Airway epithelial cell (primary cell): ENCODE measurements at places on chromosomes 3 and 15. TPM values are rescaled to one million over a fixed set of nuclear protein-coding genes. Genes with fewer than 3 reads are reported as not detected.

ST8SIA2 gene
- total RNA-seq: not detected in 2 replicates

CD200R1 gene
- total RNA-seq: not detected in 2 replicates

LRTM1 gene
- total RNA-seq: not detected in 2 replicates

CCRL2 gene
- not detected in 2 replicates for total RNA-seq

RAD51 gene
- total RNA-seq: 10.8 and 13.8 TPM in 2 replicates

MOBP gene
- total RNA-seq: not detected in 2 replicates

LARP6 gene
- total RNA-seq: 6.0 and 12.5 TPM in 2 replicates

IL17RB gene
- total RNA-seq: 0.07 TPM in 1 of 2 replicates, not detected in the other

SIDT1 gene
- total RNA-seq: 1.4 and 3.7 TPM in 2 replicates

MGLL gene
- total RNA-seq: 39.0 and 44.1 TPM in 2 replicates

CLRN1 gene
- not detected in 2 replicates for total RNA-seq

GRK7 gene
- total RNA-seq: 0.07 TPM in 1 of 2 replicates, not detected in the other

ASB14 gene
- total RNA-seq: not detected in 2 replicates

EPHB3 gene
- 12.3 and 23.4 TPM in 2 replicates for total RNA-seq

GPR87 gene
- 69.9 and 74.1 TPM in 2 replicates for total RNA-seq

TRANK1 gene
- 0.60 and 0.78 TPM in 2 replicates for total RNA-seq

DPPA2 gene
- not detected in 2 replicates for total RNA-seq

OR5H14 gene
- not detected in 2 replicates for total RNA-seq

A4GNT gene
- not detected in 2 replicates for total RNA-seq

VEPH1 gene
- total RNA-seq: under 0.01 and 0.49 TPM in 2 replicates

SLC28A1 gene
- not detected in 2 replicates for total RNA-seq

NANOGP8 gene
- not detected in 2 replicates for total RNA-seq

EIF3J gene
- total RNA-seq: 29.2 and 49.1 TPM in 2 replicates

SMCO1 gene
- not detected in 2 replicates for total RNA-seq

WNT7A gene
- 12.5 and 16.9 TPM in 2 replicates for total RNA-seq

GP5 gene
- total RNA-seq: not detected in 2 replicates

COX17 gene
- 30.5 and 37.3 TPM in 2 replicates for total RNA-seq

FEM1B gene
- total RNA-seq: 27.5 and 40.5 TPM in 2 replicates

DUOX1 gene
- total RNA-seq: 39.9 and 59.4 TPM in 2 replicates

ATP13A4 gene
- total RNA-seq: 2.7 and 4.4 TPM in 2 replicates

GTF2E1 gene
- 12.8 and 13.8 TPM in 2 replicates for total RNA-seq

ECE2 gene
- not detected in 2 replicates for total RNA-seq

ANKRD34C gene
- total RNA-seq: not detected in 2 replicates

C3orf20 gene
- total RNA-seq: not detected in 2 replicates

GJD2 gene
- not detected in 2 replicates for total RNA-seq
